CD4-positive, alpha-beta T cell treated with Interleukin-12 subunit alpha and Interleukin-12 subunit beta, for 1 hour (primary cell): ENCODE measurements at places on chromosomes 5 and 9.
A peak's percentile ranks its signal among the peaks of the same experiment; 100 is the strongest.

DNA sequence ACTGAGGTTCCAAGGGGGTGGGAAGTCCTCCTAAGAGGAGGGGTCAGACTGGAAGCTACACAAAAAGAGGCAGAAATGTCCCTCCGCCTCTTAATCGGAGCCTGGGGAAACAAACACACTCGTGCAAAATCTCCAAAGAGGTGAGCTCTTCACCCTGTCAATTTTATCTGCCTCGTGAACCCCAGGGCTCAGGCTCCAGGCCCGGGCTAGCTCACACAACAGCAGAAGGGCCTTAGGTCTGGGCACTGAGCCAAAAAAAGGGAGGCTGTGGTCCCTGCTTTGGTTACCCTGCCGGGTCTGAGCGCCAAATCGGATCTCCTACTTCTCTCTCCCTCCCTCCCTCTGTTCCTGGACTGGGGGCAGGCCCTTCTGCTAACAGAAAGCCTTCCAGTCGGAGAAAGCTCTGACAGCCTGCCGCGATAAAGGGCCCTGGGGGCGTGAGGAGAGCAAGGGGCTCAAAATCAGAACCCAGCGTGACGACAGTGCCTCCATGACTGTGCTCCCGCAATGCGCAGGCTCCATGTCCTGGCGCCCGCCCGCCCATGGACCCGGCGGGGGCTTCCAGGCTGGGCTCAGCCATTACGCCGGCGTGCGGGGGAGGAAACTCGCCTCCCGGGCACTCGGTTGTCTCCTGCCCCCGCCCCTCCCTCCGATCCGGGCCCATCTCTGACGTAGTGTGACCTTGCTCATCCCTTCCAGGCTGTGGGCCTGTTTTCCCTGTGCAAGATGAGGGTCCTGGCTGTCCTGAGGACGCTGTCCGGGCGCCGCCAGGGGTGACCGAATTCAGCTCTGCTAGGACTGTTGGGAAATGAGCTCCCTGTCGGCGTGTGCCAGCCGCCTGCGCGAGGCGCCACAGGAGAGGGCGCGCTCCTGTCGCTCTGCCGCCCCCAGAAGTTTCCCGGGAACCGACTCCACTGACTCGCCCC lies 865 bp upstream of the SLC22A4 start:
- peak; percentile 59 for DNase-seq

GRCh38 chr9:120909904-120910303 lies 16.7 kb downstream of the TRAF1 start:
- peak; percentile 64 for DNase-seq

- DNase-seq, result no peak
Observed at GRCh38 chr9:115691693-115692092, 461.9 kb upstream of the PAPPA start.

GRCh38 chr5:66213533-66213932 lies 69.4 kb downstream of the SREK1 start:
- DNase-seq, result no peak

- no peak for DNase-seq
Observed at GRCh38 chr5:172748341-172748843, 22.6 kb downstream of the DUSP1 start.
